Stimulated activated CD4-positive, alpha-beta T cell treated with anti-CD3 and anti-CD28 coated beads, Interleukin-2, amount 100 ng/mL, for 4 hours (primary cell): ENCODE measurements at places on chromosomes 1 and 21.

DNA sequence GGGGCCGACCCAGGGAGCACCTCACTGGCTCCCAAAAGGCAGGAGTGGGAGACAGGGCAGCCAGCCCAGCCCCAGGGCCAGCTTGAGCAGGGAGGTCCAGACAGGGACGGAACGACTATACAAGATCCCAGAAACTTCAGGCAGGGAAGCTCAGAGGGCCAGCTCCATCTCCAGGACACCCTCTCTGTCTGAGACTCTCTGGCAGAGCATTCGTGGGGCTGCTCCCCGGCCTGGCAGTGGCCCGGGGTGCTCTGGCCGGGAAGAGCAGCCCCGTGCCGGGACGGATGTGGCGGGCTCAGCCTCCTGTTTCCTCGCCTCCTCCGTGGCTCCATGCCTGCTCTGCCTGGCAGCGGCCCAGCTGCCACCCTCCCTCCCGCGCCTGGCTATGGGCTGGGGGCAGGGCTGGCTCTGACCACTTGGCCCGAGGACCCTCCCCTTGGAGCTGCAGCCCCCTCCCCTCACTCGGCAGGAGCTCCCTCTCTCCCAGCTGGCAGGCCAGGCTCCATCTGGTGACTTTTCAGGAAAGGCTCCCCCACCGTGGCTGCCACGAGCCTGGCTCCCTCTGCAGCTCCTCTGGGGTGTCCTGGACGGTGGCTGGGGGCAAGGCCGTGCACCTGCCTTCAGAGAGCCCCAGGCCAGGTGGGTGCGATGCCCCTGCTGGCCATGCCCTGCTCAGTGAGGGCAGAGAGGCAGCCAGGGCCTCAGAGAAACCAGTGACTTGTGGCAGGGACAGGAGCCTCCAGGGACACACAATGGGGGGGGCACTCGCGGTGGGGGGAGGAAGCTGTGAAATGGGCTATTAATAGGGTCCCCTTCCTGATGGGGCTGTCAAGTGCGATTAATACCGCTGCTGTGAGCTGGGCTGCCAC is 5.6 kb upstream of the PLCH2 start:
- no peak for DNase-seq

- DNase-seq: no peak
These were observed 78.1 kb downstream of the CD34 start for GRCh38 chr1:207832796-207833195.

DNA sequence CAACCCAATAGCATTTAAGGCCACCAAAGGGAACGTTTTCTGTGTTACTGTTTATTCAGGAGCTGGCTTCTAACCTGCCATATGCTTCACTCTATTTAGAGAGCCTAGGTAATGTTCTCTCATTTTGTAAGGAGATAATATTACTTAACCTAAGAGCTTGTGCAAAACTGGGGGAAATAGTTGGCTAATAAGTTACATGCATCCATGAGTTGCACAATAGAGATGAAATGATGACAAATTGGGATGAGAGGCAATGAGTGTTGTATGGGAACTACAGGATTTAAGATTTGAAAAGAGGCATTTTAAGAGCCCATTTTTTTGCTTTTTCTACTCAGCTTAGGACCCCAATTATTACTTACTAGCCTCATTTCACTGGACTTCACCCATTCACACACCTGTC is 151.0 kb downstream of the ST6GALNAC3 start:
- DNase-seq: no peak

- DNase-seq: no peak
These were observed 25.2 kb upstream of the ABCG1 start for GRCh38 chr21:42193721-42194120.

GRCh38 chr1:56390232-56390867 is 189.0 kb downstream of the PLPP3 start:
- no peak for DNase-seq

- no peak for DNase-seq
These were observed 20.0 kb upstream of the CDCA8 start for GRCh38 chr1:37672136-37672870.

- no peak for DNase-seq
These were observed 9.1 kb upstream of the METTL13 start for GRCh38 chr1:171772312-171772711.

GRCh38 chr1:40161888-40162397 is 756 bp downstream of the RLF start:
- DNase-seq: no peak

DNA sequence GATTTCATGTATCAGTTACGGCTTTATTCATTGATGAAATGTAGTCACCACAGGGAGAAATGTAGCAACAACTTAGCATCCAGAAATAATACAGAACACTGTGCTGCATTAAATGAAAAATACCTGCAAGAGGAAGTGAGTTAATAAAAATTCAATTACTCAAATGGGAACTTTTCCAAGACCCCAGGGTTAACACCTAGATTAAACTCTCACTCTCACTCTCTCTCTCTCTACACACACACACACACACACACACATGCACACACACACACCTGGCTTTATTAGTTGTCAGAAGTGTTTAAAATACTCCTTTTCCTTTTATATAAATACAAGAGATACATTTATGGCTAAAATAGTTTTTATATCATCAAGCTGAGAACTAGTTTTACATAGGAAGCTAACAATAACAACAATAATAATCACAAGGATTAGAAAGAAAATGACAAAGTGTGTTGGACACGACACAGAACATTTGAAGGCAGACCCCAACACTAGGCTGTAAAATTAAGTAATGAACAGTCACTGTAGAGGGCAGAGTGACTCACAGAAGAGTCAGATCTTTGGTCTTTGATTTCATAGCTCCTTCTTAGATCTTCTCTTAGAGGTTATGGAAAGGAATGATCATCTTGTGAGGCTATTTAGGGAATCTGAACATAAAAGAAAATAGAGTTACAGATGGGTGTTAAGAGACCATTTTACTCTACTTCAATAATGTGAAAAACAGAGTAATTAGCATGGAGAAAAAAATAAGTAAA is 1266.0 kb upstream of the ADGRL2 start:
- DNase-seq: no peak

- DNase-seq: no peak
These were observed 176.1 kb downstream of the GRIK1 start for GRCh38 chr21:29763674-29764073.
